ENCODE measurements at places on chromosomes 6 and 20.

- DNase-seq: no peak
Measured at GRCh38 chr6:37057128-37057471, 51.6 kb downstream of the FGD2 start.

DNA sequence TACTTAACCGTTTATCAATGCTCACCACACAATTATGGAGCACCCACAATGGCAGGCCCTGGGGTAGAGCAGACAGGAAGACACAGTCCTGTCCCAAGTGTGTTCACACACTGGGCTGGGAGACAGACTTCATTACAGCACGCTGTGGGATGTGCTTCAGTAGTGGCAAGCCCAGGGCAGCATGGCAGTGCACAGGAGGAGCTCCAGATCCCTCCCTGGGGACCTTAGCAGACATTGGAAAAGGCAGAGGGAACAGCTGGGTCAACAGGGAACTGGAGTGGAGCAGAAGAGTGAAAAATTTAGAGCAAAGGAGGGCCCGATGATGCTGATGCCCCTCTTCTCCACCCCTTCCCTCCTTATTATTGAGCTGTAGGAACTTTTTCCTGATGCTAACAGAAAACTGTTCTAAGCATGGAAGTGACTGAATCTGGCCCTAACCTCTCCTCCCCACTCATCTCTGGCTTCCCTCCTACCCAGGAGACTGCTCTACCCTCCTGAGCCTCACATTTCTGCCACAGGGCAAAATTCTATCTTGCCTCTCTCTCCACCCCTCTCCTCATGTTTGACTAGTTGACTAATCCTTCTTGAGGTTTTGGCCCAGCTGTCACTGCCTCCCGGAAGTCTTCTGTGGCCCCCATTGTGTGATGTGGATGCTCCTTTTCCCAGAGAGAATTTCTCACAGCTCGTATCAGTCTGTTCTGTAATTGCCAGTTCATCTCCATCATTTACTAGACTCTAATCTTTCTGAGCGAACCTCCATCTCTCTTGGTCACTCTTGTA, 41.3 kb upstream of the NOP56 start:
- DNase-seq: no peak

DNA sequence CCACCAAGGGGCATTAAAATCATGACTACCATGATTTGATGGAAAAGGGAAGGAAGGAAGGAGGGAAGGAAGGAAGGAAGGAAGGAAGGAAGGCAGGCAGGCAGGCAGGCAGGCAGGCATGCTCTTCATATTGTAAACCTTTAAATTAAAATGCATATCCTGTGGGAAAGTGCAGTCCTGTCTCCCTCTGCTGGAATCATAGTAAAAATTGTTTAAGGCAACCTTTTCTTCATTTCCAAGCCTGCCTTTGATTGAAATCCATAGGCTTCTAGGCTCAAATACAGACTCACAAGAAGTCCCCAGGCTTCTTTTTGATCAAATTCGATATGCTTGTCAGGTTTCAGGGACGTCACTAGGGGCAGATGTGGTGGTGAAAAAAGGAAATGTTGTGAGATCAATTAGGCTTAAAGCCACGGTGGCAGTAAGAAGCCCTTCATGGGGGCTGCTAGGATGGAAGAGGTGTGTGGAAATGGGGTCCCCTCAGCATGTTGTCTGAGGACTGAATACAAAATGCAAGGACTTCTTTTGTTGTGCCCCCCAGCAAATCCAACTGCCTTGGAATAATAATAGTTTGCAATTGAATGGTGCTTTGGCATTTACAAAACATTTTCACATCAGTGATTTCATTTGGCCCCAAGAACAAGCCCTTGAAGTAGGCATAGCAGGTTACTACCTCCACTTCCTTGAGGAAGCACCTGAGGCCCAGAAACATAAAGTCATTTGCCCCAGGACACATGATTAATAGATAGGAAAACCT, 25.6 kb upstream of the GABRR1 start:
- peak; percentile 49 for DNase-seq

- no peak for DNase-seq
Measured at GRCh38 chr6:34484391-34484790, 18.5 kb downstream of the PACSIN1 start.

- DNase-seq: peak; percentile 35
Measured at GRCh38 chr20:20568604-20569205, 143.7 kb downstream of the RALGAPA2 start.

GRCh38 chr20:24455081-24455480, 14.3 kb upstream of the SYNDIG1 start:
- no peak for DNase-seq

DNA sequence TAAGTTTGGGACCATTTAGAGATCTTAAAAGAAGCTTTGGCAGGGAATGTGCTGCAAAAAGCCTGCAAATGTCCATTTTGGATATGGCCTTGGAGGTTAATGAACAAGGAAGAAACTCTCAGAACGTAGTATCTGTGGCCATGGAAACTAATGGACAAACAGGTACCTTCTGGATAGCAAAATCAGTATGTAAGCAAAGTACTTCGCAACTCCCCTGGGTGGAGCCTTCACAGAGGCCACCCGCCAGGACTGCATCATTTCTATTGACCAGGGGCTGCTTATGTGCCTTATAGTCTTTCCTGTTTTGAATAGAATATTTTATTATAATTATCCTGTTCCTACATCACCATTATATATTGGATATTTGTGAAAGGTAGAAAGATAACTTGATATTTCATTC, 510.8 kb upstream of the SYNCRIP start:
- DNase-seq: no peak

DNA sequence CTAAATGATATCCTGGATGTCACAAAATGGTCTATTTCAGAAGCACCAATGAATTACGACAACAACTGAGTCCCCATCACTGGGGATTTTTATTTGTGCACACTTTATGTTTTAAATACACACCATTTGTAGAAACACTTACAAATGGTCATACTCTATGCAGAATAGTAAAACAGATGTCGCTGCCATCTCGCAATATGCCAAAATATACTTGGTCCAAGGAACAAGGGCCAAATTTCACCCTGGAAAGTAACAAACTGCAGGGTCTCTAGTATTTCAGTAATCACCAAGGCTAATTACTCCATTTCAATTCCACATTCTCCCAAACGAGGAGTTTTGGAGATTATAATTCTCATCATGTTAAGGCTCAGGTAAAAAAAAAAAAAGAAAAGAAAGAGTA, 215.2 kb downstream of the LMBRD1 start:
- DNase-seq: no peak

DNA sequence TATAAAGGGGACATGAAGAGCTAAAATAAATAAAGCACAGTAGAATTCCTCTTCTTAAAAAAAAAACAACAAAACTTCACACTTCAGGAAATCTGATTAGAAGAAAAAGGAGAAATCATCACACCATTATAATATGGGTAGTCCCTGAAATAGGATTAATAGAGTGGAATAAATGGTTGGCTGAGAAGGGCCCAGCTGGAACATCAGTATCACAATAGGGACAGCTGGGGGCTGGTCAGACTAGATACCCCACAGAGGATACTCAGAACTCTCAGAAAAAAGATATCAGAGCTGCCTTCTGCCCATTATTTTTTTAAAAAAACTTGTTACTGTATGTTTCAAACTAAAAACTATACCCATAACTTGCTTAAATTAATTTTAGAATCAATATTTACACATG, 75.2 kb downstream of the DST start:
- DNase-seq: no peak

GRCh38 chr6:139990856-139991465, 616.5 kb upstream of the CITED2 start:
- DNase-seq: no peak

DNA sequence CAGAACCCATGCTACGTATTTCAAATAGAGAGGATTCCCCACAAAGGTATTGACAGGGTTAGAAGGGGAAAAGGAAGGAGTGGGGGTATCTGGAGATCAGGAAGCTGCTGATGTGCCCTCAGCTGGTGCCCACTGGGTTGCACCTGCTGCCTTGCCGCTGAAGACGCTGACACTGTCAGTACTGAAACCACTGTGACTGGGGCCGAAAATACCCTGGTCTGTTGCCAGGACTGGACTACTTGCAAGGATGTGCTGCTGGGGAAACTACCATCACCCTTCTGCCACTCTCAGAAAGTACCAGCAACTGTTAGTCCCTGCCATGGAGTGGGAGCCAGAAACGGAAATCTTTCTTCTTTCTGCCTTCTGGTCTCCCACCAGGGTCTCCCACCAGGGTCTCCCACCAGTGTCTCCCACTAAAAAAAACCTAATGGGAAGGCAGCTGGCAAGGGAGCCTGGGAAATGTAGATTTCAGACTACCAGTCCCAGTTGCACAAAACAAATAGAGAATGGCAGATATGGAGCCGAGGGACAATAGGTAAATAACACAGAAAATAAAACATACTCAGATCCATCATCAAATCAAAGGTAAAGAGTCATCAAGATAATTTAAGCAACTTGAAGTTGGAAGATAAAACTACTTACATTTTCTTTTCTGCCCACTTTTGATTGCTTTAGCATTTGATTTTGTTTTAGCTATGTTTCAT, 204.8 kb downstream of the TPBG start:
- peak; percentile 99 for DNase-seq

DNA sequence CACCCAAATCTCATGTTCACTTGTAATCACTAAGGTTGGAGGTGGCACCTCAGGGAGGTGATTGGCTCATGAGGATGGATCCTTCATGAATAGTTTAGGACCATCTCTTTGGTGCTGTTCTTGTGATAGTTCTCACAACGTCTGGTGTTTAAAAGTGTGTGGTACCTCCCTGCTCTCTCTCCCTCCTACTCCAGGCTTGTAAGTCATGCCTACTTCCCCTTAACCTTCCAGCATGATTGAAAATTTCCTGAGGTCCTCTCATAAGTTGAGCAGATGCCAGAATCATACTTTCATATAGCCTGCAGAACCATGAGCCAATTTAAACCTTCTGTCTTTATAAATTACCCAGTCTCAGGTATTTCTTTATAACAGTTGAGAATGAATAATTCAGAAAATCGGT, 16.6 kb downstream of the HLA-A start:
- DNase-seq: no peak

GRCh38 chr6:81977486-81977885, 225.0 kb upstream of the TENT5A start:
- no peak for DNase-seq

Measured in NCI-H2029 treated with DMSO at 0.1 percent for 48 hours (cell line).